ENCODE measurements at places on chromosomes 1 and 21.
A peak's percentile ranks its signal among the peaks of the same experiment; 100 is the strongest.

GRCh38 chr1:63611231-63611630, 18.0 kb downstream of the PGM1 start:
- no peaks in the 10 kb centered on the region for H3K36me3 ChIP-seq
- DNase-seq: no peak
- H3K27me3 ChIP-seq: no peaks in the 10 kb centered on the region
- H3K27ac ChIP-seq: no peak overlapping the region
- H3K4me3 ChIP-seq: no peak overlapping the region

DNA sequence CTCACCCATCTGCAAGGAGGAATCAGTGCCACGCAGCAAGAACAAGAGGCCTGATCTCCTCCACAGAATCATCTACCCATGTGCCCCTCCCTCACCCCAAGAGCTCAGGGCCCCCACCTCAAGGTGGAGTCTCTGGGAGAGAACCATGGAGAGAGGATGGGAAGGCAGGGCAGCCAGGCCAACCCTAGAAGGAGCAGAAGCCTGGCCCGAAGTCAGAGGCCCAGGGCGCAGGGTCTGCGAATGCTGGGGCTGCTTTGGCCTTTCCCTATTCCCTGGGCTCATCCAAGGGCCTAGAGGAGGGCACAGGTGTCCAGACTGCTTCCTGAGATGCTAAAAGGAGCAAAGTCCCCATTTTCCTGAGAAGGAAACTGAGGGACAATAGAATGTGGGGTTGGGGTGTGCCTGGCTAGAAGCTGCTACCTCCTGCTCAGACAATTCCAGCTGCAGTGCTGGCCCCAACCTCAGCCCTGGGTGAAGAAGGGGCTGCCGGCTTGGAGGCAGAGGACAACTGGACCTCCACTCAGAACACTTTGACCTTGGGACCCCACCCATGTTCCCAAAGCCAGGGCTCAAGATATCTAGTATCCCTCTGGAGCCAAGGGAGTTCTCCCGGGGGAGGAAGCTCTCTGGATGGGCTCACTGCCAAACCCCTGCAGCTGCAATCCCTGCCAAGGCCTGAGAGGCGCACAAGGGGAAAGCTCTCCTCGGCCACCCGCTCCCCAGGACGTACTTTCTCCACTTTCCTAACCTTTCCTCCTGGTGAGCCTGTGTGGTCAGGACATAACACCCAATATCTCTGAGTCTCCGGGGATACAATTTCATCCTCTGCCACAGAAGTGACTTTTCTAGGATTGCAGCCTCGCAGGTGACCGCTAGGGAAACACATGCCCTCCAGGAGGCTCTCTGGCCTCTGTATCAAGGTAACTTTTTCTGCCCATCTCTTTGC, 16.6 kb upstream of the LEMD1 start:
- no peaks in the 10 kb centered on the region for H3K36me3 ChIP-seq
- DNase-seq: peak; percentile 78
- no peaks in the 10 kb centered on the region for H3K27me3 ChIP-seq
- no peak overlapping the region for H3K4me3 ChIP-seq

GRCh38 chr1:56199061-56199460, 380.3 kb downstream of the PLPP3 start:
- no peak for DNase-seq
- H3K36me3 ChIP-seq: no peaks in the 10 kb centered on the region
- H3K27ac ChIP-seq: no peak overlapping the region
- H3K27me3 ChIP-seq: no peaks in the 10 kb centered on the region
- H3K4me1 ChIP-seq: no peaks in the 10 kb centered on the region
- H3K4me3 ChIP-seq: no peak overlapping the region

DNA sequence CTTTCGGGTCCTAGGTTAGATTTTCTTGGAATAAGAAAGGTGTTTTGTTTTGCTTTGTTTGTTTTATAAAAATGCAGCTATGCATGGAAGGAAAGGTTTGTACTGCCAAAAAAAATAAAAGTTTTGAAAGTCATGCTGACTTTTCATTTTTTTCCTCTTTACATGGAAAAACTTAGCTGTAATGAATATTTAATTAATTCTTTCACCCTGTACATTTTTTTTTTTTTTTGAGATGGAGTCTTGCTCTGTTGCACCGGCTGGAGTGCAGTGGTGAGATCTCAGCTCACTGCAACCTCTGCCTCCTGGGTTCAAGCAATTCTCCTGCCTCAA, 48.7 kb downstream of the NENF start:
- no peaks in the 10 kb centered on the region for H3K27me3 ChIP-seq
- H3K4me3 ChIP-seq: no peak overlapping the region
- no peaks in the 10 kb centered on the region for H3K36me3 ChIP-seq
- DNase-seq: no peak
- peaks cover 5% of the 10 kb centered on the region for H3K4me1 ChIP-seq
- H3K27ac ChIP-seq: no peak overlapping the region

DNA sequence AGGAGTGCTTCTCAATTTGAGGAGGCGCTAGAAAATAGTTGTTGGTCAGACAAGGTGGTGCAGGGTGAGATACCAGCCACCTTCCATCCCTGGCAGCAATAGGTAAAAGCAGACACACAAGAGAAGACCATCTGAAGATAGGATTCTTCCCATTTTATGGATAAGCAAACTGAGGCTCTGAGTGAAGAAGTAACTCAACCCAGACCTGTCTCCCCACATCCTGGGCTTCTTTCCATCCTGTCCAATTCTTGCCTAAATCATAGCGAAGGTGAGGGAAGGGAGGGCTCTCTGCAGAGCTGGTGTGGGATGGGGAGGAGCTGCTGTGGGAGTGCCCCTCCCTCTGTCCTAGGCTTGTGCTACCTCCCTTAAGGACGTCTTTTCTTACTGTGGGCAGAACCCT, 11.3 kb upstream of the KDF1 start:
- H3K36me3 ChIP-seq: no peaks in the 10 kb centered on the region
- H3K27ac ChIP-seq: no peak overlapping the region
- no peak overlapping the region for H3K4me3 ChIP-seq
- no peaks in the 10 kb centered on the region for H3K27me3 ChIP-seq

GRCh38 chr1:247115141-247115510, 11.0 kb upstream of the ZNF669 start:
- no peak overlapping the region for H3K4me3 ChIP-seq
- H3K27me3 ChIP-seq: no peaks in the 10 kb centered on the region
- no peak for DNase-seq
- no peaks in the 10 kb centered on the region for H3K36me3 ChIP-seq
- peaks cover 29% of the 10 kb centered on the region for H3K4me1 ChIP-seq
- H3K27ac ChIP-seq: no peak overlapping the region

GRCh38 chr1:38038861-38039260, 7.7 kb downstream of the POU3F1 start:
- H3K36me3 ChIP-seq: no peaks in the 10 kb centered on the region
- DNase-seq: no peak
- H3K4me1 ChIP-seq: no peaks in the 10 kb centered on the region

- peaks cover 30% of the 10 kb centered on the region for H3K4me1 ChIP-seq
- H3K27ac ChIP-seq: peak within 1 kb of the TSS; percentile 90
- DNase-seq: peak; percentile 90
- no peaks in the 10 kb centered on the region for H3K36me3 ChIP-seq
- H3K4me3 ChIP-seq: peak within 1 kb of the TSS; percentile 27
These were observed at the start of gene GPR157 for GRCh38 chr1:9128520-9129265. Gene GPR157, minus strand, starts transcription at chr1:9129102. Its CDS starts 75 bp downstream, at chr1:9129027.

DNA sequence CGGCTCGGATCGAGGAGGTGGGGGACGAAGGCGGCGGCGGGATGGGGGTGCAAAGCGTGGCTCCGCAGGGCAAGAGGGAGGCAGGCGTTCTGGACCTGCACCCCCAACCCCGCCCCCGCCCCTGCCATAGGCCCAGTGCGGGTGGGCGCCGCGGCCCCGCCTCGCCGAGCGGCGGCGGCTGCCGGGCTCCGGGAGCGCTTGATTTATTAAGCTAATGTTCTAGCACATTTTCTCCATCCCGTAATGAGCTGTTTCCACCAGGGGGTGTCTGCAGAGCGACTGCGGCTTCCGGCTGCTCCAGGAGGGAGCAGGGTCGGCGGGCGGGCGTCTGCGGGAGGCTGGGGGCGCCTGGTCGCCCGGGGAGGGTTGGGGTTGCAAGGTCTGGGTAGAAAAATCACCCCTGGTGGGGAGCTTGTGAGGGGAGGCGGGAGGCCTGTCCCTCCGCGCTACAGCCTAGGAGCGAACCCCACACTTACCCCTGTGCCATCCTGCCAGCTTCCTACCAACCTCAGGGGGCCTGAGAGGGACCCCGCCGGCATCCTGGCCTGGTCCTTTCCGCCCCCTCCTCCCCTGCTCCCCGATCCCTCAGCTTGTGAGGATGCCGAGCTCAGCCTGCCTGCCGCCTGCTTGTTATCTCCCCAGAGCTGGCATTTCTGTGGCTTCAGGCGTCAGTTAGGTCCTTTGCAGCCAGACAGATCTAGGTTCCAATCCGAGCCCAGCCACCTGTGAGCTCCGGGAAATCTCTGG, 48.5 kb upstream of the ACOT11 start:
- DNase-seq: peak; percentile 49
- no peaks in the 10 kb centered on the region for H3K27me3 ChIP-seq
- no peak overlapping the region for H3K4me3 ChIP-seq
- no peak overlapping the region for H3K27ac ChIP-seq

DNA sequence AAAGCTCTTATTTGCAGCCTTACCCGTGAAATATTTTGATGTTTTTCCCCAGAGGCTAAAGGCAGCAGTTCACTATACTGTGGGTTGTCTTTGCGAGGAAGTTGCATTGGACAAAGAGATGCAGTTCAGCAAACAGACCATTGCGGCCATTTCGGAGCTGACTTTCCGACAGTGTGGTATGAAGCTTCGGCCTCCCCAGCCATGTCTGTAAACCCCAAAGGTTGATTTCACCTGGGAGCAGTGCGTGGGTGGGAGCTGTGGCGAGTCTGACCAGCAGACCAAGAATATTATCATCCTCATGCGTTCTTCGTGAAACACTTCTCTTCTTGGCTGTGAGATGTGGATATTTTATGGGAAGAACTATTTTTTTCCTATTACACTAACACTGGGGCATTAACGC, 3.6 kb downstream of the CENPS start:
- peaks cover 20% of the 10 kb centered on the region for H3K4me1 ChIP-seq
- no peaks in the 10 kb centered on the region for H3K27me3 ChIP-seq
- no peak overlapping the region for H3K4me3 ChIP-seq
- no peaks in the 10 kb centered on the region for H3K36me3 ChIP-seq

DNA sequence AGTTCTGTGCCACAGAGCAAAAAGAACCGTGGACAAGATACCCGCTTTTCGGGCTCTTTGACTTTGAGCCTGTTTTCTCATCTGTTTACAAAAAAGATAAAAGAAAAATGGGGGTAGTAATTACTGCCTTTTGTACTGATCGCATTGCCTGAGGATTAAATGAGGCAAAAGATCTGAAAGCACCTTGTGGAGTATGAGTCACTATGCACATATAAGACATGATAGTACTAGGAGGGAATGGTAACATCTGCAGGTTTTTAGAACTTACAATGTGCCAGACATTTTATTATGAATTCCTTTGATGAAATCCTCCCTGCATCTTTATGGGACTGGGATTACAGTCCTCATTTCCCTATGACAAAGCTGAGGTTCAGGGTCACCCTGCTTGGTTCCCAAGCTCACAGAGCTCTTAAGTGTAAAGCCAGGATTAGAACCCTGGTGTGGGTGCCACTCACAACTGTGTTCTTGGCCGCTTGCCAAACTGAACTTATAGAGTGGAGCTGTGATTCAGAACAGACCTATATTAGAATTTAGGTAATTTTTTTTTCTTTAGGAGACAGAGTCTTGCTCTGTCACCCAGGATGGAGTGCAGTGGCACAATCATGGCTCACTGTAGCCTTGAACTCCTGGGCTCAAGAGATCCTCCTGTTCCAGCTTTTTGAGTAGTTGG, 1.8 kb downstream of the DISC1 start:
- no peak for DNase-seq
- peaks cover 7% of the 10 kb centered on the region for H3K4me1 ChIP-seq
- H3K36me3 ChIP-seq: no peaks in the 10 kb centered on the region
- H3K27ac ChIP-seq: no peak overlapping the region
- H3K4me3 ChIP-seq: no peak overlapping the region

GRCh38 chr1:246798606-246799496, 74.6 kb downstream of the SCCPDH start:
- DNase-seq: no peak
- H3K4me3 ChIP-seq: no peak overlapping the region
- H3K27ac ChIP-seq: no peak overlapping the region
- H3K27me3 ChIP-seq: no peaks in the 10 kb centered on the region

- H3K27me3 ChIP-seq: no peaks in the 10 kb centered on the region
- H3K4me3 ChIP-seq: no peak overlapping the region
- H3K4me1 ChIP-seq: peaks cover 82% of the 10 kb centered on the region
- H3K27ac ChIP-seq: peak overlapping the region; percentile 78
These were observed 10.6 kb downstream of the TXNIP start for GRCh38 chr1:145985502-145986439.

DNA sequence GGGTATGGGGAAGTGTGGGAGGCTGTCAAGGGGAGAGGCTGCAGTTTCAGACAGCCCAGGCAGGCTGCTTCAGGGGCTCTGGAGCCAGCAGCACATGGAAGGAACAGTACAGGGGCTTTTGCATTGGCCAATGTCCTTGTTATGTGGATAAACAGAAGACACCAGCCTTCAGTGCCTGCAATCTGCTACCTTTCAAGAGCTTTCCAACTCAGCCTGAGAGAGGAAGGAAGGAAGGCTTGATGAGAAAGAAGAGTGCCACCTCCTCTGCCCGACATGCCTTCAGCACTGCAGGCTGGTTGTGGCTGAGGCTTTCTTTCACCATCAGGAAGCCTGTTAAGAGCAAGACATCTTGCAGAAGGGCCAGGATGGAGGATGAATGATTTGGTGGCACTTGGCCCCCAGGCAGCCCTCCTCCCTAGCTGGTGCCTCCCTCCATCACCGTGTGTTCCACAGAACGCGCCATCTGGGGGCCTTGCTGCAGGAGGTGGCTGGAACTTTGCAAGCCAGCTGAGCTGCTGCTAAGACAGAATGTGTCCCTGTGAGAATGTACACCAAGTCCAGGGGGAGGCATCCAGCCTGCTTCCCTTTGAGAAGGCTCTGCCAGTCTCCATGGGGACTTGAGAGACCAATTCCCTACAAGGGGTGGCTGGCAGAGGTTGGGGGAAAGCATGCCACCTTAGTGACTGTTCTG, 372.4 kb upstream of the PROX1 start:
- no peaks in the 10 kb centered on the region for H3K4me1 ChIP-seq
- H3K4me3 ChIP-seq: no peak overlapping the region
- no peak overlapping the region for H3K27ac ChIP-seq
- no peaks in the 10 kb centered on the region for H3K27me3 ChIP-seq
- DNase-seq: no peak
- no peaks in the 10 kb centered on the region for H3K36me3 ChIP-seq

DNA sequence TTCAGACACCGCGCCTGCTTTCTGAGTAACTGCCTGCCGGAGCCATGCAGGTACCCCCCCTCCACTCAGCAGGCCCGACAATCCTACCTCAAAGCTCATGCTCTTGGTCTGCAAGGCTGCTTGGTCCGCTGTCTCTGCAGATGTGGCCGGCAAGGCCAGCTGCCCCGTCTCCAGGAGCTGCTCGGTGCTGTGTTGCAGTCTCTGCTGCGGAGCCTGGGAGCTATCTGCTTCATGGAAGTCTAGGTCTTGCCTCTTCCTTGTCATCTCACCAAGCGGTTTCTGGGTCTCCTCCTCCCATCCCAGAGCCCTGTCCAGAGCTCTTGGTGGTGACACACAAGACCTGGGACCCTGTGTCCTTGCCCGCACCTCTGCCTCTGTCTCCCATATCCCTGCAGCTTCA, 24.0 kb upstream of the GNPAT start:
- no peak overlapping the region for H3K27ac ChIP-seq
- peaks cover 1% of the 10 kb centered on the region for H3K4me1 ChIP-seq
- no peaks in the 10 kb centered on the region for H3K36me3 ChIP-seq
- DNase-seq: no peak
- no peaks in the 10 kb centered on the region for H3K27me3 ChIP-seq
- H3K4me3 ChIP-seq: no peak overlapping the region

- H3K27ac ChIP-seq: no peak overlapping the region
- H3K36me3 ChIP-seq: no peaks in the 10 kb centered on the region
- no peaks in the 10 kb centered on the region for H3K27me3 ChIP-seq
These were observed 239.5 kb downstream of the FAF1 start for GRCh38 chr1:50720457-50721053.

- H3K27me3 ChIP-seq: no peaks in the 10 kb centered on the region
- peaks cover 67% of the 10 kb centered on the region for H3K36me3 ChIP-seq
- H3K4me1 ChIP-seq: no peaks in the 10 kb centered on the region
- no peak overlapping the region for H3K4me3 ChIP-seq
These were observed 44.6 kb downstream of the UBR4 start for GRCh38 chr1:19165501-19165900.

Data from body of pancreas (tissue), 4 donors.